ENCODE measurements at places on chromosomes 3 and 15.

DNA sequence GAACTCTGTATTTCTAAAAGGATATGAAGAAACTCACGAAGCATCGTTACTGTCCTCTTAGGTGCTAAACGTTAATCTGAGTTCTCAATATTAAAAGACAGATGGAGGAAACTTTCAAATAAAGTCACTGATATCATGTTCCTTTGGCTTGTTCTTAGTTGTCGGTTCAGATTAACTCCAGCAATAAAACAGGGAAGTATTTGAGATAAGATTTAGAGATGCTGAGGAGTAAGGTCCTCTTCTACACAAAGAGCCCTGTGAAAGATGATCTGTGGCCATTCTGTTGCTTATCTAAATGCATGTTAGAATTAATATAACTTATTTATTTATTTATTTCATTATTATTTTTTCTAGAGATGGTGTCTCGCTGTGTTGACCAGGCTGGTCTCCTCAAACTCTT lies 19.2 kb downstream of the AKAP13 start:
- no peak for DNase-seq

DNA sequence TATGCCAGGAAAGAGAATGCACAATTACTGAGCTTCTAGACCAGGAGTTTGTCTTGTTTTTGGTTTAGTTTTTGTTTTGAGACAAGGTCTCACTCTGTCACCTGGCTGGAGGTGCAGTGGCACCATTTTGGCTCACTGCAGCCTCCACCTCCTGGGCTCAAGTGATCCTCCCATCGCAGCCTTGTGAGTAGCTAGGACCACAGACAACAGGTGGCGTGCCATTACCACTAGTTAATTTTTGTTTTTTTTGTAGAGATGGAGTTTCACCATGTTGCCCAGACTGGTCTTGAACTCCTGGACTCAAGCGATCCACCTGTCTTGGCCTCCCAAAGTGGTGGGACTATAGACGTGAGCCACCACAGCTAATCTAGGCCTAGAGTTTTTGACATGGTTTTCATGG lies 104.4 kb upstream of the CCDC54 start:
- no peak for DNase-seq

DNA sequence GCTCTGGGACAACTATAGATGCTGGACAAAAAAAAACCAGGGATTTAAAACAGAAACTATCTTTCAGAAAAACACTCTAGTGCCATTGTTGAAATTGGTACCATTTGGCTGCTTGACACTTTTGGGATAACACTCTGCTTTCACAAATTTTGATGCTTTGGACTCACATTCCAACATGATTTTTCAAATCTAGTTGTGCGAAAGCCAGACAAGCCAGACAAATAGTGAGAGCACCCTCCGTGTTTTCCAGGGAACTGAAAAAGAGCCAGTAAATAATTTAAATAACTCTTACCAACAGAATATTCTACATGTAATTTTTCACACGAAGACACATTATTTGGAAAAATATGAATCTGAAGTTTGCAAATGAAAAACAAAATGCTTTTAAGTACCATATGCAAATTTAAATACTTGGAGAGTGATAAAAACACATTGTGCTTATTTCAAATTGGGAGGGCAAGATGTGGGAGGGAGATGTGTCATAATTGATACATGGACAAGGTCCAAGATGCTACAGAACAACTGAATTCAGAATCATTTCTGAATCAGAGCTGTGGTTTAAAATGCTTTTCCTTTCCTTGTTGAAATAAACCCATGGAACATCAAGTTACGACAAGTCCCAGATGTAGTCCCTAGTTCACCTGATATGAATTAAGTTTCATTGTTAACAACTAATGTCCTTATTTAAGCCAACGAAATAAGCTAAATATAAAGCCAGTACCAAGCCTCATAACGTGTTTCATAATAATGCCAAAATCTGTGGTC lies 144.2 kb upstream of the SOX2 start:
- DNase-seq = no peak

DNA sequence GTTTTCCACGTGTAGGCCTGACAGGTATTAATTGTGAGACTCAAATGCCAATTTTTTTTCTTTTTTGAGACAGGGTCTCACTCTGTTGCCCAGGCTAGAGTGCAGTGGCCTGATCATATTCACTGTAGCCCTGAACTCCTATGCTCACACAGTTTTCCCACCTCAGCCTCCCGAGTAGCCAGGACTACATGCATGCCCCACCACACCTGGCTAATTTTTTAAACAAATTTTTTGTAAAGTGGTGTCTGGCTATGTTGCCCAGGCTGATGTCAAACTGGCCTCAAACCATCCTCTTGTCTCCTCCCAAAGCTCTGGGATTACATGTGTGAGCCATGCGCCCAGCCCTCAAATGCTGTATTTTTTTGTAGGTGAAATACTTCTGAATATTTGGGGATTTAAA lies 14.0 kb downstream of the SLC25A36 start:
- DNase-seq = no peak

DNA sequence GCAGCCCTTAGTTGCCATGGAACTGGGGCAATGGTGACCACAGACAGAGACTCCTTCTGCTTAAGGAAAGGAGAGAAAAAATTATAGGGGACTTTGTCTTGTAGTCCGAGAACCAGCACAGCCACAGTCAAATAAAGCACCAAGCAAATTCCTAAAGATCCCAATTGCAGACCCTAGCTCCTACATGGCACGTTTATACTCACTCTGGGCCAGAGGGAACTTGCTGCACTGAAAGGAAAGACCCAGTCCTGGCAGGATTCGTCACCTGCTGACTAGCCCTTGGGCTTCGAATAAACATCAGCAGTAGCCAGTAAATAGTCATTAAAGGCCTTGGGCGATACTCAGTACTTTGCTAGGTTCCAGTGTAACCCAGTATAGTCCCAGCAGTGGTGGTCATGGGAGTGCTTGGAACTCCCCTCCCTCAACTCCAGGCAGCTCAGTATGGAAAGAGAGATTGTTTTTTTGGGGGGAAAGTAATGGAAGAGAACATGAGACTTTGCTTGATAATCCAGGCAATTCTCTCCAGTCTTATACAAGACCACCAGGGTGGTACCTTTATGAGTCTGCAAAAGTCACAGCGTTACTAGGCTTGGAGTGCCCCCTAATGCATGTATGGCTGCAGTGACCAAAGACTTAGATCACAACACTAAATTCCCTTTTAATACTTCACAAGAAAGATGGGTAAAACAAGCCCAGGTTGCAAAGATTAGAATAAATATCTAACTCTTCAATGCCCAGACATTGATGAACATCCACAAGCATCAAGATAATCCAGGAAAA lies 66.4 kb upstream of the AGTR1 start:
- no peak for DNase-seq

GRCh38 chr3:194817936-194818335 lies 132.3 kb downstream of the FAM43A start:
- DNase-seq = no peak

DNA sequence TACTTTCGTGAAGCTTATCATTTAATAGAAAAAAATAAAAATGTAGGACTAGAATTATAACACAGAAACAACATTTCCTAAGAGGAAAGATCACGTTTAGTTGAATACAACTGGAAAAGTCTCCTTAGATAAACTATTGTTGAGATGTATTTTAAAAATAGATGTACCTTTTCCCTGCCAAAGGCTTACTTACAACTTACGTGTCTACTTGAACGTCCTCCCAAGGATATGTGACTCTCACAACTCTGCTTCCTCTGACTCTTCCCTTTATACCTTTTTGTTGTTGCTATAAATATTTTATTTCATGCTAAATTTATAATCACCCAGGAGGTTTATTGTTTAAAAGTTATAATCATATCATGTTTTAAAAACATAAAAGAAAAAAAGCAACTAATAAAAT lies 908.0 kb upstream of the ROBO1 start:
- DNase-seq = no peak

- DNase-seq = no peak
Observed at GRCh38 chr3:66638717-66639116, 137.9 kb upstream of the LRIG1 start.

- no peak for DNase-seq
Observed at GRCh38 chr15:86620641-86621349, 541.1 kb downstream of the AGBL1 start.

DNA sequence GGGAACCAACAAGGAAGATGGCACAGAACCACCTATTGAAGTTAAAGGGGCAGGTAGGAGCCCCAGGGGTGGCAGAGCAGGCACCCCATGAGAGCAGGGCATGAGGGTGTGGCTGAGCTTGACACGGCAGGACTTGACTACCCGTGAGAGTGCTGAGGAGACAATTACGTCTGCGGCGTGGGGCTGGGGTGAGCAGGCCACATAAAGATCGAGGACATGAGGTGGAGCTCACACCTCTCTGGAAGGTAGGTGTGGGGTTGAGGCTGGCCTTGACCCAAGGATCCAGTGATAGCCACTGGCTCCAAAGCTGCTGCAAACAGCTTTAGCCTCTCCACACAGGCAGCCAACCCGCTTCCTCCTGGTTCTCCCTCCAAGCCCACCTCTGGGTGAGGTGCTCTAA lies 64.5 kb downstream of the PCSK6 start:
- DNase-seq = no peak

DNA sequence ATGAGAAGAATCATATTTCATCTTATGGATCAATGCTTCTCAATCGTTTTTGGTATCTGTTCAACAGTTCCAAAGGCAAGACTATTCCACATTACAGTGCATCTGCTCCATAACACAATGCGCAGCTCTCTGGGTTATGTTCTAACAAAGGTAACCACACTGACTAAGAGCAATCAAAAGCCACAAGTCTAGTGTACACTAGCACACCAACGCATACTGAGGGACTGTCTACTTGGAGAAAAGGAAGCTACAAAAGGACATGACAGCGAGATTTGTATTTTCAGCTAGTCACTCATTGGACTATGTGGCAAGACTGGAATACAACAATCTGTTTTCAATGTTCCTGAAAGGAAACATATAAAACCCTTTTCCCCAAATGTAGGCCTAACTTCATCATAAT lies 35.8 kb downstream of the SETD2 start:
- no peak for DNase-seq

GRCh38 chr3:59654123-59654479 lies 604.3 kb upstream of the CFAP20DC start:
- no peak for DNase-seq

DNA sequence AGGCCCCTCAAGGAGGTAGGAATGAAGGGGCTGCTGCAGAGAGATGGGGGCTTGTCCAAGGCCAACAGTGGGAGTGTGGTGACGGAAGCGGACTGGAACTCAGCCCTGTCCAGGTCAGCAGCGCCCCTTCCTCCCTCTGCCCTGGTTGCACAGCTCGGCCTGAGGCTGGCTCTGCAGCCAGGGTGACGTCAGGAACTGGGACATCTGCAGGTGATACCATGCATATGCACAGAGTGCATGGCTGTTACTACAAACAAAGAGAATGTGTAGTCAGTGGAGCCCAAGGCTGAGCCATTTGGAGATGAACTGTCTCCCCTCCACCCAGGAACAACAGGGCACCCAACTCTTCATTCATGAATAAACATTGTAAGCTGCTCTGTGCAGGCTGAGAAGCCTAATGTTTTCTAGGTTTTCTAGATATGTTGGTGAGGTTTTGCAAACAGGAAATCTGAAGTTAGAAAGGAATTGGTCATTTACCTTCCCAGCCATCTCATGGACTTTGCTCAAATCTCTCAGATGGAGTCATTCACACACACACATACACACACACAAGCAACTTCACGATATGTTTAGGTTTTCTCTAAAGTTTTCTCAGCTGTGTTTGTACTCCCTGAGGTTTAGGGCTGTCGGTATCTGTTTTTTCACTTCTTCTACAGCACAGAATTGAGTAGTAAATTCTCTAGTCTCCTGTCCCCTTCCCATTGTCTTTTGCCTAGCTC lies 117.2 kb downstream of the TLE3 start:
- no peak for DNase-seq

DNA sequence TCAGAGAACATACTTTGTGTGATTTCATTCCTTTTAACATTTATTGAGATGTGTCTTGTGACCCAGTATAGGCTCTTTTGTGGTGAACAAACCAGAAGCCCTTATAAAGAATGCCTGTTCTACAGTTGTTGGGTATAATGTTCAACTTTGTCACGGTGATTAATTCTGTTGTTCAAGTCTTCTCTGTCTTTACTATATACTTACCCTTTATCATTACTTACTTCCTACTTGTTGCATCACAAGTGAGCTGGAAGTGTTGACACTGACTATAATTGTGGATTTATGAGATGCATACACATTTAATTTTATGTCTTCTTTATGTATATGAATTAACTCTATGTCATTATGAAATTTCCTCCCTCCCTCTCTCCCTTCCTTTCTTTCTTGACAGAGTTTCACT lies 59.7 kb upstream of the TBL1XR1 start:
- DNase-seq = no peak

GRCh38 chr3:131772269-131773026 lies 262.4 kb downstream of the CPNE4 start:
- no peak for DNase-seq

- DNase-seq = no peak
Observed at GRCh38 chr3:171835116-171835515, 8.0 kb upstream of the TMEM212 start.

GRCh38 chr3:87127281-87127680 lies 99.8 kb upstream of the CHMP2B start:
- DNase-seq = no peak

DNA sequence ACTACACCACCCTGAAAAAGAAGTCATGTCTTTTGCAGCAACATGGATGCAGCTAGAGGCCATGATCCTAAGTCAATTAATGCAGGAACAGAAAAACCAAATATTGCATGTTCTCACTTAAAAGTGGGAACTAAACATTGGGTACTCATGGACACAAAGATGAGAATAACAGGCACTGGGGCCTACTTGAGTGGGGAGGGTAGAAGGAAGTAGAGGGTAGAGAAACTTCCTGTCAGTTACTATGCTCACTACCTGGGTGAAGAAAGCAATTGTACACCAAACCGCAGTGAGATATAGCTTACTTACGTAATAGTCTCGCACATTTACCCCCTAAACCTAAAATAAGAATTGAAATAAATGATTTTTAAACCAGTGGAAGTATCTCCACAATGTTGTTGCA lies 480.5 kb upstream of the ARRDC4 start:
- DNase-seq = no peak

DNA sequence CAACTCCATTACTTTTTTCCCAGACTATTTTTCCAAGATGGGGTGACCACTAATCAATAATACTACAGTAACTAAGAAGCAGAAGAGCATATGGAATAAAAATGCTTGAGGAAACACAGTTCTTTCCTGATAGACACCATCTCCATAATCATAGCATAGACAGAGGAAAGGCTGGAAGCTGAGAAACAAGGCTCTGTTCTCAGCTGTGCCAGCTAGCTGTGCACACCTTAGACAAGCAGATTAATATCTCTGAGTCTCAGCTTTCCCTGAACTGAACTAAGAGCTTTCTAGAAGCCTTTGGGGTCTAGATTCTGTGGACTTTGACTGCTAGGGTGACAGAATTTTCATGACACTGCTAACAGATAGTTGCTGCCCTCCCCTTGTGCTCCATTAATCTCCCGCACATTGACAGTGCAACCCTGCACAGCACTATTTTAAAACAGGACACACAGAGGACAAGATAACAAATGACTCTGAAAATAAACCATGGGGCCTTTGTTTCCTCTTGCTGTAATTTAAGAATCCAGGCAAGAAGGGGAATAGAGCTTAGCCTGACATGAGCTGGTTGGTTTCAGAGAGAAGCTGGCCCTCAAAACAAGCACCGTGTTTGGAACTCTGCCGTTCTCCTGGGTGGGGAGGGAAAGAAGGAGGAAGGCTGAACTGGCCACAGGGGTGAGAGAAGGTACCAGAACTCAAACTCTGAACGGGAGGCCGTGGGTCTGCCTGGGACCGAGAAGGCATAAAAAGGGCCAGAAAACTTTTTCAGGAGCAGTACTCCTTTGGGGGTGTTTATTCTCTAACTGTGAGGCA lies 67.4 kb downstream of the ATP13A5 start:
- DNase-seq = no peak
